ENCODE measurements at places on chromosomes 7 and 10.

DNA sequence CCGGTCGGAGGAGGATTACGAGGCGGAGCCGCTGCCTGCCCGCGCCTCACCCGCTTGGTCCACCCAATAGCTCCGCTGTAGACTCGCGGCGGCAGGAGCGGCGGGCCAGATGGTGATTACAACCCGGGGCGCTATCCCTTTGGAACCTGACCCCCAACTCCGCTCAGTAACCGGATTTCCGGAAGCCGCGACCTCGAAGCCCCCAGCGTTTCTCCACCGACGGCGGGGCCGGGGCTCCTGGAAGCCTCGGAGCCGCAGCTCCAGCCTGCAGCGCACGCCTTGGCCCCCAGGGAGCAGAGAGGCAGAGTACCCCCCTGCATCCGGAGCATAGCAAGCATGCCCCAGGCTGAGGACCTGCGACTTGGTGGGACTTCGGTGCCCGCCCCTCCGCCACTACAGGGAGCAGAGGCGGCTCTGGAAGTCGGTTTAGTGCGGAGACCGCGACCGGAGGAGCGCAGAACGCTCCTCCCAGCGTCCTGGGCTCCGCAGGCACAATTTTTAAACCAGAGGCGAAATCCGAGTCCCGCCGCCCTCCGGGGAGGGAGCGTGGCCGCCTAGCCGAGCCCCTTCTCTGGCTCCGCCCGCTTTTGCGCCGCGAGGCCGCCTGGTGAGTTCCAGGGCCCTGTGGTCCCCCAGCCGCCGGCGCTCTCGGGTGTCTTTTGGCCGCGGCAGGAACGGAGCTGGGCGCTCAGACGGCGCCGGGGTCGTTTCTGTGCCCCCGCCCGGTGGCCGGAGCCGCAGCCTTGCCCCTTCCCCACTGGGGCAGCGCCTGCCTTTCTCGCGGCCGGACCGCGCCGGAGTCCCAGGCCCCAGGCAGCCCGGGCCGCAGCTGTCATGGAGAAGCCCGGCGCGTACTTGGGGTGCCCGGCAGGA, 28.2 kb upstream of the BMS1 start:
- no peak for DNase-seq

DNA sequence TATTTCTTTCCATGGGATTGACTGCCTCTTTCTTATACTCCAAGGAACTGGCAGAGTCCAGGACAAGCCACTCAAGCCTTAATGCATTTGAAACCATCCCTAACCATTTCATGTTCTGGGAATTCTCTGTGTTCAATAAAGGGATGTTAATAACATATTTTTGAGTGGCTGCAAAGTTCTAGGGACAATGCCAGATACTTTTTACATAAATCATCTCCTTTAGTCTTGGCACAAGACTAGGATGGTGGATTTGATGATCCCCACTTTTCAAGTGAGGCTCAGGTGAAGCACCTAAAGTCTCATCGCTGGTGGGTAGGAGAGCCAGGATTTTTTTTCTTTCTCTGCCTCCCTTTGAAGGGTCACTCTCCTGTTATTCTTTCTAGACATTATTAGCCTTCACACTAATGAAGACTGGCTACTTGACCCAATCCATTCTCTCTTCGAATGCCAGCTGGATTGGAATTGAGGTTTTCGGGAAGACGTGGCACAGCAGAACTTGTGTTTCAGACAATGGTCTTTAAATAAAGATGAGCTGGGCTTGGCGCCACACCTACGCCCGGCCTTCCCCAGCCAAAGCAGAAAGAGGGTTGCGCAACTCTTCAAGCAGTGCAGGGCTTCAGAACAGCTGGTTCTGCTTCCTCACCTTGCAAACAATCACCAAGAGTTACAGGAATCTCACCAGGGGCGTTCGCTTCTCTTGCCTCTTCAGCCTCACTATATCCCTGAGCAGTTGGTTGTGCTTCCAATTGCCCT, 73.8 kb upstream of the BMPER start:
- no peak for DNase-seq

DNA sequence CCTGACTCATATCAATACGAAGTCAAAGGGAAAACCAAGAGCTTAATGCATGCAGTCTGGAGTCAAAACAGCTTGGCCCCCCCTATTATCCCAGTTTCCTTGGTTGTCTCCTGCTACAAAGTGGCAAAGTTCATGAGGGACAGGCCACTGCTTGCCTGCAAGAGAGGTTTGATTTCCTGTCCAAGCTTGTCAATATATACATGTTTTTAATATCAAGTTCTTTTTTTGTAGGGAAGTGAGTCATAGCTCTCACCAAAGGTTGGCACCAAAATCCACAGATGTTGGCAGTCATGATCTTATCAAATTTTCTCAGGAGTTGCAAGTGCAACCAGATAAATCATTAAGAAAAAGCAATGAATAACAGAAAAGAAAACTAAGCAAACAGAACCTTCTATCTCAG, 176.8 kb downstream of the COBL start:
- DNase-seq, result peak; percentile 53

- DNase-seq, result no peak
Observed at GRCh38 chr10:6473430-6473829, 106.6 kb downstream of the PRKCQ start.

DNA sequence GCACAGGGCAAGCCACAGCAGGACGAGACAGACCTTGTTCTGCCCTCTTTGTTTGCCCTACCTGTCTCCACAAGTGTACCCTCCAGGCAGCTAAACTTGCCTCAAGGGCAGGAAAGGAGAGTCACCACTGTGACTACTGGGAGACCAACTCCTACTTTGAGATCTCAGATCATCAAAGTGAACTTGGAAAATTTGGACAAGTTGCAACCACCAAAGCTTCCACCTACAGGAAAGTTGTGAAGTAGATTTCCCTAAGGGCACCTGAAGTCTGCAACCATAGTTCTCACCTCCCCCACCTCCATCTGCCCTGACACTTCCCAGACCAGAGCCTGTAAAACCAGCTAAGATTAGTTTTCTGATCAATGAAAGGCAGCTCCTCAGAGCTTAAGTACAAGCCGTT, 2.5 kb upstream of the WDR91 start:
- peak; percentile 20 for DNase-seq

- no peak for DNase-seq
Observed at GRCh38 chr7:12974451-12975166, 287.2 kb downstream of the ARL4A start.

DNA sequence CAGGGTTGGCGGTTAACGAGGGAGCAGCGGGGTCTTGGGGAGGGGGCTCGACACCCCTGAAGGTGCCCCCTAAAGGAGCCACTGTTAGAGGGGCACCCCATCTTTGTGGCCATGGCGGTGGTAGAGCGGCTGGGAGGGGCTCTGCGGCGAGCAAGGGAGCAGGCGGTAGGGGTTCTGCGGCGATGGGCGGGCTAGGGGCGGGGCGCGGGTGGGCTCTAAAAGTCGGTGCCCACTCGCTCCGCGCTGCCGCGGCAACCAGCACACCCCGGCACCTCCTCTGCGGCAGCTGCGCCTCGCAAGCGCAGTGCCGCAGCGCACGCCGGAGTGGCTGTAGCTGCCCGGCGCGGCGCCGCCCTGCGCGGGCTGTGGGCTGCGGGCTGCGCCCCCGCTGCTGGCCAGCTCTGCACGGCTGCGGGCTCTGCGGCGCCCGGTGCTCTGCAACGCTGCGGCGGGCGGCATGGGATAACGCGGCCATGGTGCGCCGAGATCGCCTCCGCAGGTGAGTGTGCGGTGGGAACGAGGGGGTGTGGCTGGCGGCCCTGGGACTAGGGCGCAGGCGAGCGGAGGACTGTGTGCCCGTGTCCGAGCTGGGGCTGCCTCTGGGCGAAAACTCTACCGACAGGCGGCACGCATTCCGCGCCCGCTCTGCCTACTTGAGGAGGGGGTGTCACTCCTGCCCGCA, at the start of gene MEST:
TSS of gene MEST (plus strand) at position 245 of the 682 bp plus-strand sequence. CDS start at position 474, 229 bp downstream.
- DNase-seq, result no peak

GRCh38 chr10:49395741-49396665, at the start of gene DRGX:
DRGX (minus strand) TSS chr10:49396089; CDS start chr10:49395440, 649 bp downstream.
- DNase-seq, result no peak

GRCh38 chr10:128539510-128540127, 413.4 kb upstream of the MKI67 start:
- DNase-seq, result no peak

- no peak for DNase-seq
Observed at GRCh38 chr7:6305330-6305729, 32.9 kb upstream of the CYTH3 start.

GRCh38 chr7:30240106-30240800, 44.1 kb upstream of the ZNRF2 start:
- DNase-seq, result no peak

DNA sequence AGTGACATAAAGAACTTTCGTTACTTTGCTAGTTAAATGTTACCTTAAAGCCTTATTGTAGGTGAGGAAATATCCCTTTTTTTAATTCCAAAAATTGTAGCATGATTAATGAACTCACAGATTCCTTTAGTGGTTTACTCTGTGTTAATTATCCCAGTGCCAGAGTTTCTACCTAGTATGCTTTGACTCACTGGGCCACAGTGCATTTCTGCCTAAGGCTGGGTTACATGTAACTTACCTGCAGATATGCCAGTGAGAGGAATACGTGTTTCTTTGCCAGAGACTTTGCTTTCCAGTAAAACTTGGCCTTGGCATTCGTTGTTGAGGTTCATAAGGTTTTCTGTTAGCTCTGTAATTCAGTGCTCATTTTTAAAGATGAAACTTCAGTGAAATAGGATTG, 380.8 kb upstream of the LRGUK start:
- peak; percentile 37 for DNase-seq

GRCh38 chr7:147151661-147152060, 1035.1 kb downstream of the CNTNAP2 start:
- DNase-seq, result no peak
